ENCODE measurements at places on chromosomes 12 and 14.

- DNase-seq, result no peak
Observed at GRCh38 chr14:55366271-55366670, 45.4 kb downstream of the ATG14 start.

GRCh38 chr14:68172216-68172615 is 352.6 kb downstream of the RAD51B start:
- DNase-seq, result no peak

- no peak for DNase-seq
Observed at GRCh38 chr12:79707830-79708229, 17.1 kb upstream of the PAWR start.

DNA sequence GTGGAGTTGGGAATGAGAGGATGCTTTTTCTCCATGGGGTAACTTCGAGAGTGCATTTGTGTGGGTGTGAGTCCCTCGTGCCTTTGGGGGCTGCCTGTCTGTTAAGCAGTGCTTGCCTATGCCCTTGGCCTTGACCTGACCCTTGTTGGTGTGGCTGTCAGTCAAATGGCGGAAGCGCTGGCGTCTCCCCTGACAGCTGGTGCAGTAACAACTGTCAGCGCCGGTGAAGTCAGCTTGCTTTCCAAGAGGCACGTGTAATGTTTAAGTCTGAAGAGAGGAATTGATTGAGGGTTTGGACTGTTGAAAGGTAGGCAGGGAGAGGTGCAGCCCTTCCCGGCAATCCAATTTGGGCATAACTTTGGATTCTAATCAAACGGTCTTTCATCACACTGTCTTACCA is 211.3 kb downstream of the AACS start:
- DNase-seq, result no peak

GRCh38 chr14:70909733-70910614 is 2.7 kb downstream of the PCNX1 start:
- no peak for DNase-seq

- DNase-seq, result no peak
Observed at GRCh38 chr12:14473707-14474287, 93.9 kb downstream of the PLBD1 start.

GRCh38 chr14:80862983-80863382 is 78.6 kb downstream of the CEP128 start:
- no peak for DNase-seq

DNA sequence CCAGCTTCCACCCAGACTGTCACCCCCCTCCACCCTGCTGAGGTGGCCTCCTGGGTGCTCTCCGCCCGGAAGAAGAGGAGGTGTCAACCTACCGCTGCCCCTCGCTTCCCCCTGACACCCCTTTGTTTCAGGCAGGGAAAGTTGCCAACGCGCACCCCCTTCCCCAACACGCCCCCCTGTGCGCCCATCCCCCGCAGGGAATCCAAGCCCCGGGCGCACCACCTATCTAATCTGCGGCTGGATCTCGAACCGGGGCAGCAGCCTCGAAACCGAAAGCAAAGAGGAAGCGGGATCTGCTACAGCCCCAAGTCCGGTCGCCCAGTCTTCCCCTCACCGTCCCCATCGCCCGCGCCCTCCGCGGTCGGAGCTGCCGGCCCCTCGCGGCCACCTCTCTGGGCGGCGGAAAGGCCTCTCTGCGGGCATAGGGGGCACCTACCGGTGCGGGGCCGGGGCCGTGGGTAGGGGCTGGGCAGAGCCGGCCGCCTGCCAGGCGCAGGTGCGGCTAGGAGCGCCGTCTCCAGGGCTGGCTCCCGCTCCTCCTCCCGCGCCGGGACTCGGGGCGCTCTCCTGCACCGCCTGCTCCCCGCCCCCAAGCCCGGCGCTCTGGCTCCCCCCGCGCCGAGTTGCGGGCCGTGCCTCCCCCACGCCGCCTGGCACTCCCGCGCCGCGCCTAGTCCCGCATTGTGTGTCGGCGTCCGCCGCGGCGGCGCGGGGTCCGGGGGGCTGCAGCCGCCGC is 18.3 kb upstream of the PLEKHH1 start:
- peak; percentile 50 for DNase-seq

- DNase-seq, result no peak
Observed at GRCh38 chr14:94389731-94390371, 1.4 kb upstream of the SERPINA1 start.

- DNase-seq, result no peak
Observed at GRCh38 chr12:123027726-123028445, 47.4 kb downstream of the ARL6IP4 start.

GRCh38 chr14:91929700-91930099 is 17.8 kb downstream of the FBLN5 start:
- DNase-seq, result no peak

GRCh38 chr12:14992673-14993072 is 19.8 kb downstream of the PDE6H start:
- no peak for DNase-seq

DNA sequence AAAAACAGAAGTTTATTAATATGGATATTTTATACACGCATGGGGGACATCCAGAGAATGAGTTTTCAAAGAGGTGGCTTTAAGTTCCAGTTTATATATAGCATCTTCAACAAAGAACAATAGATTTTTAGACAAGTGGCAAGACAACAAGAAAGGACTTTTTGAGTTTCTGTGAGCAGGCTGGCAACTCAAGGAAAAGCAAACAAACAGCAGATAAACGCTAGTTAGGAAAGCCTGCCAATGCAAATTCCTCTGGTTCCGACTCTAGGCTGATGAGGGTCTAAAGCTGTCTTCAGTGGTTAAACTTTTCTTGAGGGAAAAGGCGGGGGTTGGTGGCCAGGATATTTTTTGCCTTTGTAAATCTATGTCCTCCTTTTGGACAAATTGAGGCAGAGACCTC is 78.4 kb upstream of the EEA1 start:
- no peak for DNase-seq

- DNase-seq, result no peak
Observed at GRCh38 chr14:32682214-32682613, 256.5 kb upstream of the NPAS3 start.

GRCh38 chr12:53932915-53933314 is 5.7 kb upstream of the HOXC13 start:
- DNase-seq, result no peak

DNA sequence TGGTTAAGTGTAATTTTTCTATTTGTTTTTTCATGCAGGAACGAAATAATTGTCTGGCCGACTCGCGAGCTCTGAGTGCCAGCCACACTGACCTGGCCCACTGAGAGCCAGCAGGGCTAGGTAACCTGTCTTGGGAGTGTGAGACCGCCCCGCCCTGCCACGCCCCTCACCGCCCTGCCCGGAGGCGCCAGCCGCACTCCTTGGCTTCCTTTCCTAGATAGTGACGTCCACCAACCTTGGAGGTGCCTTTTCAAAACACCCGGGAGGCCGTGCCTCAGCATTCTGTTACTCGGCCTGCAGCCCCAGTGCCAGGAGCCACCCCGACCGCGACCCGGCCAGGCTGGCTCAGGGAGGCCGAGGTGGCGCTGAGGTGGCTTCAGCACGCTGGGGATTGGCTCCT is 21.7 kb downstream of the XRCC3 start:
- no peak for DNase-seq

DNA sequence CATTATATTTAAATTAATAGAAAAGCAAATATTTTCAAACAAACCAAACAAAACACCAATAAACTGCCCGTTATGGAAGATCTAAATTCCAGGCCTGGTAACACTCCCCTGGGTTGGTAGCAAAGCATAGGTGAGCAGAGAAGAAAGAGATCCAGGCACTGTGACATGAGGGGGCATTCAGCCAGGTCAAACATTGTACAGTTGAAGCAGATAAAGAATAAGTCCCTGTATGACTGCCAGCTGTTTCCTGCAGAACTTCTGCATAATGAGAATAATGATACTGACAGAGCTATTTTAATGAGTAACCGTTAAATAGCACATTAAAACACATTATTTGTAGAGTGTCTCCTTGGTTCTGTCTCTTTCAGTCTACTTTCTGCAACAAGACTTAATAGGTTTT is 35.4 kb downstream of the SLC38A1 start:
- no peak for DNase-seq

GRCh38 chr14:31418440-31418839 is 1.9 kb downstream of the HEATR5A start:
- DNase-seq, result no peak

GRCh38 chr12:128056136-128056801 is 210.7 kb upstream of the TMEM132C start:
- DNase-seq, result no peak

GRCh38 chr12:80777587-80777986 is 60.9 kb downstream of the MYF5 start:
- DNase-seq, result no peak

GRCh38 chr12:53212931-53213330 is 5.9 kb upstream of the ITGB7 start:
- DNase-seq, result no peak

DNA sequence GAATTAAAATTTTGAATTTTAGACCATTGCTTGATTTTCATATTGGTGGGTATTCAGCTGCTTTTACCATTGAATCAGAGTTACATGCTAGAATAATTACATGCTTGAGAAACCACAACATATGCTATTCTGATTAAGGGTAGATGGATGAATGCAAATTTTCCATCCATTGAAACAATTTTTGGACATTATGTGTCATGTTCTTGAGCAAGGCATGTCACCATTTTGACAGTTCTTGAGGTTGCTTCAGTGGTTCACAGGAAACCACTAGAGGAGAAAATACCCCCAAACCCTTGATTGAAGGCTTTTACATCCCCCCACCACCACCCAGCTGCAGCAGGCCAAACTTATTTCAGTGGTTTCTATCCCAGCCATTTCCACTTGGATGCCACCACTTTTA is 13.5 kb downstream of the UBR7 start:
- no peak for DNase-seq

GRCh38 chr14:97491697-97492096 is 694.5 kb downstream of the VRK1 start:
- no peak for DNase-seq

- no peak for DNase-seq
Observed at GRCh38 chr12:124904306-124905098, 9.9 kb downstream of the UBC start.

DNA sequence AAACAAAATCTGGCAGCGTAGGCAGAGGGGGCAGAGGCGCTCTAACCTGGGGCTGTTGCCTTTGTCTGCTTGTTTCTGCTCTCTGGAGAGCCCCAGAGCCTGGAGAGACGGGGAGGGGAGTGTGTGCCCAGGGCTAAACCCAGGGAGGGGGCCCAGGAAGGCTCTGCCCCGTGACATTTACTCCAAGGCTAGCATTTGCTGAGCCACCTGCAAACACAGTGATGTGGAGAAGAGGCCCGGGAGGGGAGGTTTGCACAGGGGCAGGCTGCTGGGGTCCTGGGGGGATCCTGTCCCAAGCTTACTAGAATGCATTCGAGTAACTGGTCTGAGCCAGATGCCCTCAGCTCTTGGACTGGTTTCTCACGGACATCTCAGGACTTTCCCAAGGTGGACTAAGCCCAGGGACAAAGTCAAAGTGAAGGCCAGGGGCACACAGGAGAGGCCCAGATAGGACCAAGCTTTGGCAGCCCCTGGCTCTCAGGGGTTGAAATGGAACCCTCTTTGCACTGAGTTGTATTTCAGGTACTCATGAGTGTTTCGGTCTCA is 12.0 kb downstream of the MEG3 start:
- no peak for DNase-seq

DNA sequence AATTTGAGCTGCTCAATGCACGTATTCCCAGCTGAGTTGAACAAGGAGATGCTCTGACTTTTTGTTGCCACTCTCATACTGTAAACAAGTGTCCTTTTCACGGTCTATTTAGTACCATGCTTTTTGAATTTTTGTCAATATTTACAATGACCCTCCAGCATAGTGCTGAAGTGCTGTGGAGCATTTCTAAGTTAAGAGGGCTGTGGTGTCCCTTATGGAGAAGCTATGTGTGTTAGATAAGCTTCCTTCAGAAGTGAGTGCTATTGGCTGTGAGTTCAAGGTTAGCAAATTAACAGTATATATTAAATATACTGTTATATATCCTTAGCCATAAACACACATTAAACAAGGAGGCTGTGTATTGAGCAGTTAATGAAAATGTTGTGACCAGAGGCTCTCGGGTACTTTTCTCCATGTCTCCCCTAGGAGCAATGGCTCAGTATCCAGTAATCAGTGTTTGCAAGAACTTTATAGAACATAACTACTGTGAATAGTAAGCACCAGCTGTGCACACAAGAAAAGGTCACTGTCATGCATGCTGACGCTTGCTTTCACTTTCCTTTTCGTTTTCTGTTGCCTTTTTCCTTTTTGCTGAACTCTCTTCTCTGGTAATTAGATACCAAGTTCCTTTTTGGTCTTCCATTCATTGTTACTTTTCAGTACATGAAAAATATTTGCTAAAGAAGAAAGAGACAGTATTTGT is 187.2 kb upstream of the NEDD1 start:
- peak; percentile 27 for DNase-seq

GRCh38 chr14:36300337-36300736 is 20.1 kb downstream of the MBIP start:
- DNase-seq, result no peak

DNA sequence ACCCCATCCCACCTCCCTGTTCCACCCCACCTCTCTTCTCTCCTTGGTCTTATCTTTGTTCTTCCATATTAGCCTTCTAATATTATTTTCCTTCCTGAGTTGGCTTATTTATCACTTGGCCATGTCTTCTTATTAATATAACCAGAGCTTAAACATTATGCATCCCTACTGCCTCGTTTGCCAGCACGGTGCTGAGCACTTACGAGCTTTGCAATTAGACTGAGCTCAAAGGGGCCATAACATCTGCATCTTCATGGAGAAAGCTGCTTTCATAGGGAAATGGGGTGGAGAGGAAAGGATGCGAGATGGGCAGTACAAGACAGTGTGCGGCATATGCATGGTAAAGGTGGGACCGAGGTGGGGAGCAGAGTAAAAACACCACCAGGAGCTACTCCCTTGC is 342.8 kb downstream of the FUT8 start:
- DNase-seq, result no peak

DNA sequence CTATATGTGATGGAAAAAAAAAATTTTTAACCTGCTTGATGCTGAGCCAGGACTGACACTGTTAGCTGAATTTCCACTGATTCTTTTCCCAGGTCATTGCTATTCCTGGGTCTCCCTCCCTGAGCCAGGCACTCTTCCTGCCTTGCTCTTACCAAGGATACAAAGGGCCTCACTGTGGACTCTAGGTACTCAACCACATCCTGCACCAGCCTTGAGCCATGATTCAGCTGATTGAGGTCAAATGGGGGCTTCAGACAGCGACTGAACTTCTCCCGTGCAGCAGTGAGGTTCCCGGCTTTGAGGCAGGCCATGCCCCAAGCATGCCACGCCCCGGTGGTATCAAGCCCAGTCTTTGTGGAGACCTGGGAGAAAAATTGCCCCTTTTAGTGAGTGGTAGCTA is 54.3 kb downstream of the ZFYVE26 start:
- DNase-seq, result no peak

- DNase-seq, result no peak
Observed at GRCh38 chr12:102618197-102618877, 138.0 kb upstream of the IGF1 start.

- DNase-seq, result no peak
Observed at GRCh38 chr12:117017807-117018206, 81.4 kb downstream of the TESC start.

GRCh38 chr14:76203086-76204001 is 51.6 kb downstream of the GPATCH2L start:
- no peak for DNase-seq

All from stimulated activated CD4-positive, alpha-beta T cell treated with anti-CD3 and anti-CD28 coated beads, Interleukin-15, amount 100 ng/mL, for 24 hours (primary cell).